CD4-positive, alpha-beta T cell treated with Interleukin-15 for 1 hour (primary cell): ENCODE measurements at places on chromosomes 2 and 18.
A peak's percentile ranks its signal among the peaks of the same experiment; 100 is the strongest.

- DNase-seq: no peak
Observed at GRCh38 chr18:50424877-50425690, 50.2 kb downstream of the SKA1 start.

DNA sequence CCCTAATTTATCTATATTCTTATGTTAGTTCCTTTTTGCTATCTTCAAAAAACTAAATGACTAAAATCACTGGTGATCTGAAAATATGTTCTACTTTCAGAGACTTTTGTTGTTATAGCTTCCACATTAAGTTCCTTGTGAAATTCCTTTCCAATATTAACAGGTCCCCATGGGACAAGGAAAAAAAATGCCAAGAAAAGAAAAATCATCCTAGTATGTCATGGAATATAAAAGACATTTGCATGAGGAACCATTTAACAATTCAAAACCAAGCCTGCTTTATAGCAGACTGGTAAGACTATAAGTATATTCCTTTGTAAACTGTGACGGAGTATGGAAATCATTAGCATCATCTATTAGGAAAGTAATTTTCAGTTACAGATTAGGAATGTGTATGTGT lies 48.1 kb downstream of the COBLL1 start:
- DNase-seq: no peak

- no peak for DNase-seq
Observed at GRCh38 chr2:181124497-181124896, 144.1 kb downstream of the UBE2E3 start.

- peak; percentile 41 for DNase-seq
Observed at GRCh38 chr18:74896390-74896991, 298.8 kb downstream of the ZNF407 start.

GRCh38 chr2:52884761-52885352 lies 882.7 kb upstream of the CHAC2 start:
- DNase-seq: no peak

GRCh38 chr2:127324635-127325034 lies 30.7 kb upstream of the ERCC3 start:
- no peak for DNase-seq

DNA sequence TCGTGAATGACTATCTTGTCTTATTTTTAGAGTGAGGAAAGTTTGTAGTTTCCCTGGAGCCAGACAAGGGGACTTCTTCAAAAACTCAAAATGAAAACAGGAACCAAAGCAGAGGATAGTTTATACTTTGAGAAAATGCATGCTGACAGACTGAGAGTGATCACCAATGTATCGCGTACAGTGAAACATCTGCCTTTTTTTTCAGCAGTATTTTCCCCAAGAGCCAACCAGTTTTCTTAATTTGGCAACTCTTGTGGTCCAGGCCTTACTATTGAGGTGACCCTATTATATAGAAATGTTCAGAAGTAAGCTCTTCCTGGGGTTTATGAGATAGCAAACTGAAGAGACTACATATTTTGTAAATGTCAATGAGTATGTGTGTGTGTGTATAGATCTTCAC lies 153.7 kb upstream of the VRK2 start:
- no peak for DNase-seq

DNA sequence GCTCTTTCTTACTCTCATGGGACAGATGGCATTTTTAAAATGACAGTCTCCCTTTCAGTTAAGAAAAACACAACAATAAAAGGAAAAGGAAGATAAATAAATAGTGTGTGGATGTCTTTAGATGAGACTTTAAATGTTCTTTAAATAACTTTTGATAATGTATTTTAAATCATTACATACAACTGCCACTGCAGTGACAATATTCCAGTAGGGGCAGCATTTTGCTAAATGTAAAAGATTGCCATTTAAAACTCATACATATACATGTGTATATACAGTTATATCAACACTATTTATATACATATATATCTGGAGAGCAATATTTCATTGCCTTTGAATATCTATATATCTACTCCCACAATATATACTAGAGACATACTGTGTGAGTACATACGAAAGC lies 90.7 kb downstream of the INO80D start:
- DNase-seq: no peak

GRCh38 chr2:16478434-16479210 lies 187.0 kb downstream of the CYRIA start:
- DNase-seq: no peak

- no peak for DNase-seq
Observed at GRCh38 chr18:48753691-48754090, 197.1 kb downstream of the SMAD7 start.
